ENCODE measurements at places on chromosomes 4 and X.

- no peak for DNase-seq
Measured at GRCh38 chr4:6900181-6900812, 9.3 kb upstream of the TBC1D14 start.

DNA sequence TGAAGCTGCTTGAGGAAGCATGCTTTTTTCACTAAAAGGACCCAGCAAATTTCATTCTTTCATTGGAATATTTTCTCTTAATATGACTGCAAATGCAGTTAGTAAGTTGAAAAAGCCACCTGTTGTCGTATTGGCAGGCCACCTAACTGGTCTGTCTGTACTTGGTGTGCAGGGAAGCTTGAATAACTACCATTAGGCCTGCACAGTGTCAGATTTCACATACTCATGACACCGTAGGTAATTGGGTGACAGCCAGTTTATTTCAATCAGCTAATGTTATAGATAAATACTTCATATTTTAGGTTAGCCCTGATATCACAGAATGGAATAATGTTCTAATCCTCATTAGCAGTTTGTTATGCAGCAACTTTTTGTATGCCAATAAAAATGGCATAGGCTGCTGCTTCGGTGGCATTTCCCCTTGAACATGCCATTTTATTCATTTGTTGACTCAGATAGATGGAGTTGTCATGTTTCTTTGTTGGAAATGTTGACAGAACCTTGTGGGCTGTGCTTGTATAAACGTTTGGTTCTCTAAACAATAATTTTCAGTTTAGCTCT is 173.7 kb downstream of the RPA4 start:
- DNase-seq, result no peak

- DNase-seq, result no peak
Measured at GRCh38 chr4:3863841-3864741, 97.9 kb downstream of the ADRA2C start.

DNA sequence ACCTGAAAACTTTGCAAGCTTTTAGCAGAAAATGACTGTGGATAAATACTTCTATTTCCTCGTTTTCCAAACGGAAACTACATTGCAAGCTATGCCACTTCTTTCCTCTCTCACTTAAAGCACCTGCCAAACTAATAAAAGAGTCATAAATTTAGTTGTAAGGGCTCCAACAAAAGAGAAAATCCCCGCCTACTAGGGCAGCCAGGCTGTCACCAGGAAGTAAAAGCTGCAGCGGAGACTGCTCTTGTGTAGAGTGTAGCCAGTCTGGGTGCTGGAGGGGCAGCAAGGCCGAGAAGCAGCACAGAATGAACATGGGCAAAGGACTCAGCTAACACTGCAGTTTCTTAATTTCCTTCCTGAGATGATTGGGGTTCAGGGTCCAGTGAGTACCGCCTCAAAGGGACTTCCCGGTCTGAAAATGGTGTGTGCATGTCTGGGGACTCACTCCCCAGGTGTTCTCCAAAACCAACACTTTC is 89.3 kb upstream of the MAML3 start:
- no peak for DNase-seq

DNA sequence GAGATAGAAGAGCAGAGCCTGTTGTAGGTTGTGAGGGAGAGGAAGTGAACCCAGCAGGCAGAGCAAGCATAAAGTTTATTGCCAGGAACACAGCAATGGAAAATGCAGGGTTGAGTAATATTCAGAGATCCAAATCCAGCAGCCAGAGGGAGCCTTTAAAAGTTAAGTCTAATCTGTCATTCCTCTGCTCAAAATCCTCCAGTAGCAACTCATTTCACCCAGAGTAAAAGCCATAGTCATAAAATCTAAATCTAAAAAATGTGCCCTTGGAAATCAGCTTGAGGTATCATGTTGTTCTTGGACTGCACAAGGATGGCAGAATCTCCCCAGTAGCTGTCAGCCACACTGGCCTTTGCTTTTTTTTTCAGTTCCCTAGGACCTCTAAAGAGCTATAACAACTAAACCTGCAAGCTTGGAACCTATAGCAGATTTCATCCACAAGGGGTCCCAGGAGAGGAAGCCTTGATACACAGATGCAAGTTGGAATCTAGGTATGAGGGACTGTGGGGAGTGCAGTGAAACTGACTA is 62.9 kb upstream of the FRAS1 start:
- peak; percentile 64 for DNase-seq

- DNase-seq, result no peak
Measured at GRCh38 chr4:1592709-1593417, 91.2 kb downstream of the FAM53A start.

All from fibroblast of mammary gland (primary cell).